NCI-H460 (cell line): ENCODE measurements at places on chromosomes 6 and 20.

DNA sequence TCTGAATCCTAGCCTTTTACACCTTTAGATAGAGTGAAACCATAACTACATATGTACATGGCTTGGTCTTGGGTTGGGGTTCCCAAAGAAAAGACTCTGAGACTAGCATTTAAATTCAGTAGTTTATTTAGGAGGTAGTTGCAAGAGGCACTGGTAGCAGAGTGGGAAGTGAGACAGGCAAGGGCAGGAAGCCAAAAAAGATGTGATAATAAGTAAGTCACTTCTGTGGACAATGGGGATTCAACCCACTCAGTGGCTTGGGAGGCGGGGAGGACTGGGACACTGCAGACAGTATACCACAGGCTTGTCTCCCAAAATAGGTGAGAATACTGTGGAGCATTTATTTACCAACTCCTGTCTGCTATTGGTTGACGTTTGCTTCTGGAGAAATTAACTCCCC is 131.9 kb downstream of the SLC24A3 start:
- no peak for DNase-seq

- no peak for DNase-seq
These were observed 10.5 kb downstream of the ZBTB2 start for GRCh38 chr6:151380848-151381205.

- DNase-seq = no peak
These were observed 17.2 kb downstream of the COL19A1 start for GRCh38 chr6:69883551-69883950.

DNA sequence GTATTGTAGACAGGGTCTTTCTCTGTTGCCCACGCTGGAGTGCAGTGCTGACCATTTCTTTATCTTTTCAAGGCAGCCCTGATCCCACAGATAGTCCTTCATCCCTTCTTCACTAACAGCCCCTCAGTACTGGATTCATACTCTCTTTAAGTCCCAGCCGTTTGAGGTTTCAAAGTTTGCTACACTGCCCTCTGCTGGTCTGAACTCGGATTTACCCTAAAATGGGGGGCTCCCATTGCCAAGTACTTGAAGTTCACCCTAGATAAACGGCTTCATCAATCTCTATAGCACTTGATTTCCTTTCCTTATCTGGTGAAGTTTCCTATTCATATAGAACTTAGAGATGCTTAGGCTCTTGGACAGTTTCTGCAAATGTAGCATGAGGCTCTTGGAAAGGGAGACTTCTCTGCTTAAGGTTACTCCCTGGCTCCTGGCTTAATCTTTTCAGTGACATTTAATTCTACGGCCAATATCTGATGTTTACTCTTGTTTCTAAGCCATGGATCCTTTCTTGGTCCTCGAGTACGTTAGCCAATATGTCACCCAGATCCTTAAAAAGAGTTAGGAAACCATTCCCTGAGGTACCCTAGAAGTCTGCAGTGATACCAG is 21.4 kb upstream of the PREP start:
- peak; percentile 32 for DNase-seq

DNA sequence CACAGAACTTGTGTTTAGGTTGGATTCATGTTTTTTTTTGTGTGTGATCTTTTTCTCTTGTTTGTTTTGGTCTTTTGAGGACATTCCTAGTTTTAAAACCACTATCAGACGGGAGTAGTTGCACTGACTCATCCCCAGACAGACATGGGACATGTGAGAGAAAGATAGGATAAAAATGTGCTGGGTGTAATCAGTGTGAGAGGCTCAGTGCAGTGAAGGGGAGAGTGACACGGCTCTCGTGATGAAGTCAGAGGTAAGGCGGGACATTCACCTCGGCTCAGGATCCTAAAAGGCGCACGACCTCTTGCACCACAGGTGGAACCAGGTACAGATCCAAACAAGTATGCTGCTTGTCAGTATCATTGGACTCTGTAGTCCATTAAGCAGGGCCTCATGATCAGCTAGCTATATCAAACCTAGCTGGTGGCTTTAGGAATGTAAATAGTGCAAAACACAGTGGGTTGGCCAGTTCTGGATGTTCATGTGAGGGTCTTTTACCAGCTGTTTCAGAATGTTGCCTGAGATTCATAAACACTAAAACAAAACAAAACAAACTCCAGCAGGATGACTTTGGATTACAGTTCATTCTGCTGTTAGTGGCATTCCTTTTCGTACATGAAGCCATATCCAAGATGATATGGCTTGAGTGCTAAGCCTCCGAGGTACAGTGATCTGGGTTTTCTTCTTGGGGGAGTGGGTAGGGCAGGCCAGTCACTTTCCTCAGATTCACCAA is 18.0 kb downstream of the FOXO3 start:
- no peak for DNase-seq

DNA sequence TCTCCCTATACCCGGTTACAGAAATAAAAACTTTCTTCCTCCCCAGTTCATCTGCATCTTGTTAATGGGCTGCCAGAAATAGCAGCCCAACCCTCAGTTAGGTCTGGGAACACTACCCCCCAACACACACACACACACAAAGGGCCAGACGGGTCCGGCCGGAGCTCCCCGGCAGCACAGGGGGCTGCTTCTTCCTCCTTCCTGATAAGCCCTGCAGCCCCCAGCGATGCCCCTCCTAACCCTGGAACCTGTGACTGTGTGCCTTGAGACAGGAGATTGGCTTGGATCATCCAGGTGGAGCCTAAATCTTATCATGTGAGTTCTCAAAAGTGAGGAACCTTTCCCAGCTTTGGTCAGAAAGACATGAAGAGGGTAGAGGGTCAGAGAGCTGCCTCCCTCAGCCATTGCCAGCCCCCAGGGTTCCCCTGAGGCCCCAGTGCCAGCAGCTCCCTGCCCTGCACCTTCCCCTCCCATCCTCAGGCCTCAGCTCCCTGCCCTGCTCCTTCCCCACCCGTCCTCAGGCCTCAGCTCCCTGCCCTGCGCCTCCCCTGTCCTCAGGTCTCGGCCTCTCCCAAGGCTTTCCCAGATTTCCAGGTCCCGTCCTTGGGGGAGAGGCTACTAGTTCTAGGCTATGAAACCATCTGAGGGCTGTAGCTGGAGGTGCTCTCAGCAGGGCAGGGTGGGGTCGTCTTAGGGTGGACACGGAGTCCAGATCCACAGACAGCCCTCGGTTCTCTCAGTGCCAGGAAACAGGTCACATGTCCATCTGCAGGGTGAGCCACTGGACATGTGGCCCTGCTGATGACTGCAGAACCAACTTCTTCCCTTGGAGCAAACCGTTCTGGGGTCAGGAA is 34.5 kb upstream of the CST7 start:
- no peak for DNase-seq

GRCh38 chr6:9657994-9658393 is 756.9 kb downstream of the TFAP2A start:
- DNase-seq = no peak

DNA sequence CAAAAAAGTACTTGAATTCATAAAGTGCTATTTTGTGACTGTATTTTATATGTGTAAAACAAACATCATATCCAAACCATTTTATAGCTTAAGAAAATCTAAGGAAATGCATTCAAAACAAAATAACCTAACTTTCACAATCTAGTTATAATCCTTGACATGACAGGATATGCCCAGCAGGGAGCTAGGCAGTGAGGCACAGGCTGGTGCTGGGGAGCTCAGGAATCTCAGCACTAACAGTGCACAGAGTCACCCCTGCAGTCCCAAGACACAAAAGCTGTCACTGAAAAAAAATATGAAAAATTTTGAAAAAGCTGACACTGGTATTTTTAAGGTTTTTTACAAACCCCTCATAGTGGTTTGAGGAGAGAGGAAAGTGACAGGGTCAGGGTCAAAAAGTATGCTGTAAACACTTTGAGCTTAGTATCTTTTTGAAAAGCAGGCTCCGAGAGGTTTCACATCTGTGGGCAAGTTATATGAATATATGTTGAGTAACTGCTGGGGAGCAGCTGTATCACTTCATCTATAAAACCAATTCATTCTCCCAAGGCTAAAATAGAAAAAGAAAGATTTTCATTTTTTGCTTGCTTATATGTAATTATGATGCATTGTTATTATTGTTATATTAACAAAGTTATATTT is 24.1 kb downstream of the LGSN start:
- DNase-seq = peak; percentile 25

- no peak for DNase-seq
These were observed 14.2 kb downstream of the GFRA4 start for GRCh38 chr20:3648951-3649350.

DNA sequence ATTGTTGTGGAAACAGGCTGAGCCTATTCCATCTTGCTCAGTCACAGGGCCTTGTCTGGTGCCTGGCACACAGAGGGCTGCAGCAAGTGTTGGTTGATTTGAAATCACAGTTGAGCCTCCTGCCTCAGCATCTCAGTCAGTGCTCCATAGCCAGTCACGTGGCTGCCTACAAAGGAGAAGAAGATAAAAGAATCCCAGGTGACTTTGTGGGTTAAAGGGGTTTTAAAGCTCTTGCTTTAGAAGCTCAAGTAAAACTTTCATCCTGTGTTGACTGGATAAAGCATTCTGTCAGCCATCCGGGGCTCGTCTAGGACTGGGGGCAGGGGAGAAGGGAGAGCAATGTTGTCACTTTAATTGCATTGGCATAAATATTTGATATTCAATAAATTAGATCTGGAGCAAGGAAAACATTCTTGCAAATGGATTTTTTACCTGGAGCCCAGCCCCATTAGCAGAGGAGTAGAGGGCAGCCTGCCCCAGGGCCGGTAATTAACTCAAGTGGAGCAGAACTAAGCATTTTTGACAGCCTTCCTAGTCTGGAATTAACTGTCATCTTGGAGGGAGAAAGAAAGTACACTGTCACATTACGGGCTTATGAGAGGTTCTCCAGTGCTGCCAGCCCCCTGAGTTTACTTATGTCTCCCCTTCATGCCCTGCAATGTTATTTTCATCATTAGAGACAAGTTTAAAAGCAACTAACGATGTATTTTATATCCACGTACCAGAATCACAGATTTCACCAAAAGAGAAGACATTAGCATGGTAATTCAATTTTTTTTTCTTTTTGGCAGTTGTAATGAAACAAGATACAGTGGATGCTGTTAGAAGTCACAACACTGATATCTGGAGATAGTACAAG is 71.7 kb upstream of the GTSF1L start:
- DNase-seq = no peak

DNA sequence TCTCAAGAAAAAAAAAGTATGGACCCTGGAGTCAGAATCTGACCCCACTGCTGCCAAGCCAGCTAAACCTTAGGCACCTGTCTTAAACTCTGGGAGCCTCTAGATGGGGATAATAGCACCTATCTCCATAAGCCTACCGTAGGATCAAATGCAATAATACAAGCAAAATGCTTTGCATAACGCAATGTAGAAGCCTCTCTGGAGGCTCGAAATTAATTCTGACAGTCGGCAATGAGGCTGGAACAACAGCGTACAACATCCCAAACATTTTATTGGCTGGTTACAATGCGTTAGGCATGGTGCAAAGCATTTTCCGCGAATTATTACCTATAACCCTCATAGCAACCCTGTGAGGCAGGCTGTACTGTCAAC is 521 bp downstream of the CDK5RAP1 start:
- DNase-seq = no peak

GRCh38 chr6:7566107-7566506 is 23.9 kb upstream of the SNRNP48 start:
- DNase-seq = no peak

DNA sequence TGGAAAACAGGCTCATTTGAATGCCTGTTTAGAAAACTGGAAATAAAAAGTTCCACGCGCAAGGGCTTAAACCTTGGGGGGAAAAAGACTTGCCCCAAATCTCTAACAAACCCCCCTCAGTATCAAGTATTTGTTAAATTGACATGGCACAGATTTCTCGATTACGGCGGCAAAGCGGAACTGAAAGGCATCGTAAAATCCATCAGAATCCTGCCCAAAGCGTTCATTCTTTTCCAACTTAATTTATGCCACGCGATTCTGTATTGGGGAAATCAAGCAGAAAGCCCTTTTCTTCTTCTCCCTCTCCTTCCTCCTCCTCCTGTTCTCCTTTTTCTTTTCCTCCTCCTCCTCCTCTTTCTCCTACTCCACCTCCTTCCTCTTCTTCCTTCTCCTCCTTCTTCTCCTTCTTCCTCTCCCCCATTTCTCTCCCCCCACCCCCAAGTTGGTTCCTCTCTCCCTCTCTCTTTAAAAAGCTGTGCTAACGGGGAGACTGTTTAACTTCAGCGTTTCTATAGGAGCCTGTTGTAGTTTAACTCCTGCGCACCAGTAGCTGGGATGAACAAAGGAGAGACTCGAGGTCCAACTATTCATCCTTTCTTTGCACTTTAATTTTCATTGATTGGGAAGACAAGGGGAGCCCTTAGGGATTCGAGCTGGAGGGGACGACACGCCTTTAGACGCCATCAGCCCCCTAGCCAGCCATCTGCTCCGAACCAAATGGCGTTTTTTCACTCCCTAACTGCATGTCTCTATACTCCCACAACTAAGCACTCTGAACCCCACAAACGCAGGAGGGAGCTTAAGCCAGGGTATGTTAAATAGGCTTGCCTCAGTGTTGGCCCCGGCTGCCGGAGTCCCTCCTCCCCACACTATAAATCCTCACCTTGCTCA is 2.7 kb upstream of the DLL1 start:
- no peak for DNase-seq

DNA sequence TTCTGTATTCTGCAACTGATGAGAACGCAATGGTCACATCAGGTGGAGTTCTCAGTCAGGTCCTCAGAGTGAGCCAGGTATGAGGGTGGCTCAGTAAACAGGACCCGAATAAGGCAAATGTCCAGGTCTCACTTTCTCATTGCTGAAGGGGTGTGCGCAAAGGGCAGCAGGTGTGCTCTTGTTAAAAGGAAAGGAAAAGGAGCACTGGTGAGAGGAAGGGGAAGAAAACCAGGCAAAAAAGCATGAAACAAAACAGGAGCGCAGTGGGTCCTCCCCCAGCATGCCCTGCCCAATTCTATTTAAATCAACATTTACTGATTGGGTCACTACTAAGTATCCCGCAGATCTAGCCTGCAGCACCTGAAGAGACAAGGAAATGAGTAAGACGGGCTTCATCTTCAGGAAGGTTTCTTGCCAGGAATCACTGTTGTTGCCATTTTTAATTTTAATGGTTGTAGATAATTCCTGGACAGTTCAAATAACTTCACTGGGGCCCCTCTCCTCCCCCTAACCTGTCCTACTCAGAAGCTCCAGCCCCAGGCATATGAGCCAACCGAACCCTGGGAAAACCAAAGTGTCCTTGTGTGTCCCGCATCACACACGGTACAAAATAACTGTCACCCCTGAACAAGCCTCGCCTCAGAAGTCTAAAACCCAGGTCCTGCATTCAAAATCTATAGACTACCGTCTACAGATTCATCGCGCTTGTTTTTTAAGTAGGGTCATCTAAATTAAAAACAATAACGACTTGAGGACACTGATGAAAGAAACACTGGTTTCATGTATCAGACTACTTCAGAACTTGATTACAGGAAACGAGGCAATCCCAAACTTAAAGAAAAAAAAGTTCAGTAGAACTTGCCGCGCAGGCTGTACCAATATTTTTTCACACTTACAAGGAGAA is 980 bp downstream of the MBOAT1 start:
- DNase-seq = no peak
